ENCODE measurements at places on chromosomes 11 and 22.

DNA sequence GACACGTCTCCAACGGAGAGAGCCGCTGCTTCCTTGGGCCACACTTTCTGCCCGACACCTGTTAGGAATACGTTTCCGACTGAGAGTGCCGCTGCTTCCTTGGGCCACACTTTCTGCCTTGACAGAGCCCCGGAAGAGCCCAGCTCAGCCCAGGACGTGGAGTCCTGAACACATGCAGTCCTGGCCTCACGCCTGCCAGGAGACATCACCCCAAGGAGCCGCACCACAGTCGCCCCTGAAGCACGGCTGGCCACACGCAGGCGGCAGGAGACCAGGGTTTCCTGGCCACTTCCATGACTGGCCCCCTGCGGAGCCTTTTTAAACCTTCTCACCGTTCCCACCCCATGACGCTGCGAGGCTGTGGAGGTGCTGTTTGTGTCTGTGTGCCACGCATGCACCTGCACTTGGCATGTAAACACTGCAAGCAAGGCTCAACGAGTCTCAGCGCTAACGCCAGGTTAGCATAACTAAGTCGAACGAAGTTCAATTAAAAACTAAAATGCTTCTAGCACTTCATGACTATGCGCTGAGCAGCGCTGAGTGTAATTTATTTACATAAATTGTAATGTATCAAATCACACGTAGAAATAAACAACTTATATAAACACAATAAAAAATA is 8.8 kb downstream of the TOLLIP start:
- DNase-seq = no peak

GRCh38 chr11:64484191-64485022 is 106.6 kb upstream of the SLC22A12 start:
- DNase-seq = no peak

DNA sequence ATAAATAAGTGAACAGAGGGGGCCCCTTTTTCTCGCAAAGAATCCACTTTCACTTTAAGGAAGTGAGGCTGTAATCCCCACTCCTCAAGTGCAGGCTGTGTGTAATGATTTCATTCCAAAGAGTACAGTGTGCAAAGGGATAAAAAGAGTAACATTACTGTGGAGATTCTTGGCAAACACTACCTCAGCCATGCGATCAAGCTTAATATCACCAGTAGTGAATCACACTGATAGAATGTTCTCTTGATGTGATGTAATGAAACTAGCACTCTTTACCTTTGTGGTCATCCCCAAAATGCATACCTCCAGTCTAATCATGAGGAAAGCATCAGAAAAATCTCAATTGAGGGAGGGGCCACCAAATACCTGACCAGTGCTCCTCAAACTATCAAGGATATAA is 246.1 kb upstream of the CHORDC1 start:
- no peak for DNase-seq

DNA sequence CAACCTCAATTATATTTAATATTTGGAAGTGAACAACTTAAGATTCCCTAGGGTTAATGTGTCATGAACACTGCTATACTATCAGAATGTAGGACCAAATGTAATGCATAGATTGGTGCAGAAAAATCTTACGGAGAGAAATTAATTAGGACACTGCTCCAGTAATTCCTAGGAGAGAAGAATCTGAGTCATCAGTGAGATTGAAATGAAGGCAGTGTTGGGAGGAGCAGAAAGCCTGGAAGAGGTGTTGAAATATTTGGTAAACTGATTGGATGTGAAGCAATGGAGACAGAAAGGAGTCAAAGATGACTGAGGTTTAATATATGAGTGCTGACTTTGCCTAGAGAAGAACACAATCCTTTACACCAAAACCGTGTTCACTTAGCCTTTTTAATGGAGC is 836.0 kb downstream of the FAM181B start:
- DNase-seq = no peak

- peak; percentile 21 for DNase-seq
These were observed 10.0 kb upstream of the OR5M1 start for GRCh38 chr11:56624661-56625110.

GRCh38 chr11:79942090-79942489 is 501.3 kb upstream of the TENM4 start:
- DNase-seq = no peak

DNA sequence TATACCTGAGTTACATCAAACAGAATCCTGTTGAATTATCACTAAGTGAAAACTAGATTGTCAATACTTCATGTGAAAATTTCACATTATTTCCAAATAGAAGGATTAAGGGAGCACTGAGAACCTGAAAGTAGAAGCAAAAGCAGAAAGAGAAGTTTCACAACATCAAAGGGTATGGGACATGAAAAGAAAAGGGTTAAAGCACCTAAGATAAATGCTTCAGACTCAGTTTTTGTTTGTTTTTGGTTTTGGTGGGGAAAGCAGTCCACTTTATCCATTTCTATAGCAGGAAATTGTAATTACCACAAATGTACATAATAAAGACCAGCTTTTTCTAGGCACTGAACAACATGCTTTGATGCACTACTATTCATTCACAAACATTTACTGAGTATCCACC is 1069.7 kb upstream of the CCDC90B start:
- no peak for DNase-seq

DNA sequence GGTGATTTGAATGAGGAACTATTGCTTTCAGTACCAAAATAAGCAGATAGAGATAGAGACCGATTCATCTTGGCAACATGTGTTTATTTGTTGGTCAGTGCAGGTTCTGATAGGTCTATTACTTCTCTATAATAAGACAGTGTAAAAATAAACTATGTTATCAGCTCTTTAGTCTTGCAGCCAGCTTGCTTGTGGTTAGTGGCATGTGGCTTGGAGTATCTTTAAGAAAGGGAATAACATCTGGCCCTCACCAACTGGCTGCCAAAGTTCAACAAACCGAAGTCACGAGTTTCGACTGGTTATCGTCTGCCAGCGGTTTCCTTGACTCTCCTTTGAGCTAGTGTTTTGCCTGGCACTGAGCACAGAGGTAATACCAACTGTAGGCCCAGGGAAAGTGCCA is 71.8 kb downstream of the CTTN start:
- DNase-seq = no peak

DNA sequence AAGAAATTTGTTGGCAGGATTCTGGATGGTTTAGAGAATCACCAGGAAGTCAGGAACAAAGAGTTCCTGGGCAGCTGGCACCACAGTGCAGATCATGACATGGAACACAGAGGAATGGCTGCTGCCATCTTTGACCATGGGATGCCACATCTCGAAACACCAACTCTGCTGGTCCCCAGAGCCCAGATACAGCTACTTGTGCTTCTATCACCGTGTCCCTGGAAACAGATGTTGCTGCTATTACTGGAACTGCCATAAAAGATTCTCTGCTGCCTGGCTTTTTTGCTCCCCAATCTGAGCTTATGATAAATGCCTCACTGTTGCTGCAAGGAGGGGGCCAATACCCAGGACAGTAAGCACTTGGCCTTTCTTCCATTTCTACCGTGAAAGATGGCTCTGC is 185.2 kb downstream of the CSNK2A3 start:
- no peak for DNase-seq

DNA sequence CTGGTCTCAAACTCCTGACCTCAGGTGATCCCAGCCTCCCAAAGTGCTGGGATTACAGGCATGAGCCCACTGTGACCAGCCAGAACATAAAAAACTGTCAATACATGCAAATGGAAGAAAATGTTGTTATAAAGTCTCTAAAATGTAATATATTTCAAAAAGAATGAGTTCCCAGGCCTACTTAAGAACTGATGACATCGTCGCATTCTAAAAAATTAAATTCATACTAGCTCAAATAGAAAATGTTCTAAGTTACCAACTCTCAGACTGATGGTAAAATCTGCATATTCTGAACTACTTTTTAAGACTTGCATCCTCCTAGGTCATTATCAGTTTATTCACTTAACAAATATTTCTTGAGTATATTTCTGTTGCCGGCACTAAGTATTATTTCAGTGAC is 163.3 kb downstream of the CADM1 start:
- DNase-seq = no peak

DNA sequence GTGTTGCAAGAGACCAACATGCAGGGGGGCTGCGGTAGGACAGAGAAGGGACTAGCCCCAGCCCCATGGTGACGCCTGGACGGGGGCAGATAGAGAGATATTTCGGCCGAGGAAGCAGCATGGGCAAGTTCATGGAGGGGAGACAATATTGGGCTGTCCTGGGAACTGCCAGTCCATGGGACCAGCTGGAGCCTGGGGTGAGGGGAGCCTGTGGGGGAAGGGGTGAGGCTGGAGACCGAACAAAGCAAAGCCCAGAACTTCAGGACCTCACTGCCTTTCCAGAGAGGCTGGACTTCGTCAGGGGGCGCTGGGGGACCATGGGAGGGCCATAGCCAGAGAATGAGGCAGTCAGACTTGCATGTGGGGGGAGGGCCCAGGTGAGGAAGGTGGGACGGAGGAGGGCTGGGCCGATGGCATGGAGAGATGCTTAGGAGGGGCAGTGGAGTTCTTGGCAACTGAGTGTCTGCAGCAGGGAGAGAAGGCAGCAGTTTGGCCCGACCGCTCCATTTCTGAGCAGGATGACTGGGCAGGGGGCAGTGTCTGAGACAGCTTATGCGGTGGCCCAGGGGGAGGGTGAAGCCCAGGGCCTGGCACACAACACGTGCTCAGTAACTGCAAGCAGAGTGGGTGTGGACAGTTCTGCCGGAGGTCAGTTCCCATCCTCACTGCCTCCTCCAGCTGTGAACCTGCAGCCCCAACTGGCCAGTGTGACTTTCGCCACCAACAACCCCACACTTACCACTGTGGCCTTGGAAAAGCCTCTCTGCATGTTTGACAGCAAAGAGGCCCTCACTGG is 712 bp downstream of the UPK3A start:
- no peak for DNase-seq

- DNase-seq = no peak
These were observed 147.5 kb downstream of the GRIK4 start for GRCh38 chr11:120659076-120659475.

DNA sequence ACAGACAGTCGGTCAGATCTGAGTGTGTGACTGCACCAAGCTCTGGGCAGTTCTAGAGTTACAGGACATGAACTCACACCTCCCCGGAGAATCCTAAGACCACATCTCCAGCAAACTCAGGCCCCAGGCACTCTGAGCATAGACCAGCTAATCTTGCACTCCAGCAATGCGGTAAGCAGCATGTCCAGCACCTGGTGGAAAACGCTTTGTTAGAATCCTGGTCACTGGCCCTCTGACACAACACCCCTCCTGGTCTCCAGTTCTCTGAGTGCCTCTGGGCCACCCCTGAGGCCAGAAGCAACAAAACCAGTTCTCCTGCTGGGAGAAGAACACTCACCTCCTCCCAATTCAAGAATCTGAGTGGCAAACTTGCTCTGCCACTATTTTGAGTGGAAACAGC is 82.7 kb upstream of the TMEM45B start:
- DNase-seq = no peak

GRCh38 chr11:120135838-120136237 is 2.1 kb downstream of the TRIM29 start:
- no peak for DNase-seq

- no peak for DNase-seq
These were observed 128.2 kb downstream of the SHANK2 start for GRCh38 chr11:71124127-71124526.

DNA sequence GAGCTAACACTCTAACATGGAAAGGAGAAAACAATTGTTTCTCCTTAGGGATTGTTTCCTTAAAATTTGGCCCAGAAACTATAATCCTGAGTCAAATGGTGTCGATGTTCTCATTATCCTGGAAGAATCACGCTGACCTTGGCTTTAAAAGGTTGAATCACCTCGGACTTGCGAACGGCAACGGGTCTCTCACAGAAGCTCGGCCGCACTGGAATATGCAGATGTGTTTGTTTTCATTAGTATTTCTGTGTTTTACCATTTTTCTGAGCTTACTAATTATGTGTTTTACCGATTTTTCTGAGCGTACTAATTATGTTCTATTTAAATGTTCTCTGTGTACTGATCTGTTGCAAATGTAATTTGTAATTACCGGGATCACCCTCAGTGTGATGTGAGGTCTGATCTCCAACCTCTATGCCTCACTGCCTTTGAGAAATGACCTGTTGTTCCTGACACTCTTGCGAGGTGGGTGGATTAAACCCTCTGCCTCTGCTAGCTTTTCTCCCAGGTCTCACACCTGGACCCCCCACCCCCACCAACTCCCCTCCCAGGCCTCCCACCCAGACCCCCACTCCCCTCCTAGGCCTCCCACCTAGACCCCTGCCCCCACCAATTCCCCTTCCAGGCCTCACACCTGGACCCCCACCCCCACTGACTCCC is 38.3 kb upstream of the BRSK2 start:
- no peak for DNase-seq

DNA sequence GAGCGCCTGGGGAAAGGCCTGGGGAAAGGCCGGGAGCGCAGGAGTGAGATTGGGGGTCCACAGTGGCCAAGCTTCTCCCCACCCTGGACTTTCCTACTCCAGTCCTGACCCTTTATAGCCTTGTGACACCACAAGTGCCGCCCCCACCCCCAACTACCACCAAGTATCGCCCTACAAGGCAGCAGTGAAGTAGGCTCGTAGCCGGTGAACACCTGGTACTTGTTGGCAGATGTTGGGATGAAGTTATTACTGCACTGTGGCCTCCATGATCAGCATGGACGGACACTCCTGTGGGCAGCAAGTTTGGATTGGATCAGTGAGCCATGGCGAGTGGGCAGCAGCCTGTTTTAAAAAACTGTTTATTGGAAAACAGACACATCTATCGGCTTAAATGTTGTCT is 45.0 kb downstream of the EIF3F start:
- no peak for DNase-seq

Data from renal pelvis (tissue), 12 donors.